ENCODE measurements at places on chromosomes 7 and 10. TPM values are rescaled to one million over a fixed set of nuclear protein-coding genes. Genes with fewer than 3 reads are reported as not detected.

The ABCB1 gene
- 0.77 TPM for total RNA-seq

The ELAPOR2 gene
- 5.9 TPM for total RNA-seq

The SPDYE2 gene
- total RNA-seq: not detected

The GDF2 gene
- not detected for total RNA-seq

The TEX36 gene
- total RNA-seq: not detected

The STEAP2 gene
- 29.8 TPM for total RNA-seq

The RELN gene
- 0.33 TPM for total RNA-seq

The OR2A12 gene
- not detected for total RNA-seq

The PPP1R17 gene
- total RNA-seq: not detected

The ARHGEF35 gene
- total RNA-seq: 0.51 TPM

The STAG3 gene
- 0.50 TPM for total RNA-seq

The FKBP6 gene
- not detected for total RNA-seq

The IGF2BP3 gene
- total RNA-seq: 4.3 TPM

The TRIM73 gene
- 0.51 TPM for total RNA-seq

The PLPP4 gene
- total RNA-seq: 0.26 TPM

The PDZD7 gene
- total RNA-seq: 1.3 TPM

The GIMAP8 gene
- under 0.01 TPM for total RNA-seq

The MOSPD3 gene
- 3.9 TPM for total RNA-seq

The UROS gene
- 60.4 TPM for total RNA-seq

The OR6V1 gene
- total RNA-seq: not detected

The AKR1D1 gene
- not detected for total RNA-seq

The SCIN gene
- 0.17 TPM for total RNA-seq

The STAMBPL1 gene
- 41.3 TPM for total RNA-seq

The MSS51 gene
- total RNA-seq: 1.5 TPM

The CCDC172 gene
- not detected for total RNA-seq

The PHKG1 gene
- 1.3 TPM for total RNA-seq

The ASAH2B gene
- 2.3 TPM for total RNA-seq

The BCL7B gene
- total RNA-seq: 20.0 TPM

The SSC4D gene
- 0.33 TPM for total RNA-seq

The UNCX gene
- not detected for total RNA-seq

The DLX5 gene
- total RNA-seq: not detected

The WDR11 gene
- 89.5 TPM for total RNA-seq

All from fibroblast of lung (primary cell).